SHP77 treated with DMSO at 0.1 percent for 48 hours (cell line): ENCODE measurements at places on chromosomes 5 and 9.
A peak's percentile ranks its signal among the peaks of the same experiment; 100 is the strongest.

DNA sequence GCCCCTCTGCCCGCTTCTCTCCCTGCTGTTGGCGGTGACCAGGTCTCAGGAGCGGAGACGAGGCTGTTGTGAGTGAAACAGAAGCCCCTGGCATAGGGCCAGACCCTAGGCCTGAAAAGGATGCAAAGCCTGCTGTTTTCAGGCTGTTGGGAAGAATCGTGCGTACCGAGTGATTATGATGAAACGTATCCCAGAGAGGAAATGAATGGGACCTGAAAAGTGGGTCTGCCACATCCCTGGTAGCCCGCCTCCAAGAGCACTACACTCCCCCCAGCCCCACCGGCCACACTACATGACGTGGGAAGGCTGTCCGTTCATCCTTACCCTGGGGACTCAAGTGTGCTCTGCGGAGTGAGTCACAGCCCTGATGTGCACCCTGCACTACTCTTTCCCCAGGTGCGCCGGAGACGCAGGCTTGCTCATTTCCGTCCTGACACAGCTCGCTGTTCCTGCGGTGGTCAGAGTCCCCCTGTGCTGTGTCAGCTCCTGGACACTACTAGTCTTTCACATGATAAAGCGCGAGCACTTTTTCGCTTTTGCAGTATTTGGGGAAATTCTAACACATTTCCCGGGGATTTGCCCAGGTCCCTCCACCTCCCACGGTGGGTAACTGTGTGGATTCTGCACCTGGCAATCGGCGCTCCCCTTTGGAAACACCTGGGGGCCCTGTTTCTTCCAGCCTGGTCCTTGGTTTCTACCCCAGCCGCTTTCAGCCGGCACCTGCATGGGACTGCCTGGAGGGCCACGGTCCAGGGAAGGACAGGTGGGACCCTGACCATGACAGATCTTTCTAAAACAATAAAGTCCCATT is 91.5 kb downstream of the ANKRD33B start:
- peak; percentile 63 for DNase-seq

GRCh38 chr9:16243798-16244197 is 626.7 kb downstream of the BNC2 start:
- no peak for DNase-seq

- no peak for DNase-seq
Observed at GRCh38 chr9:94581728-94582127, 11.9 kb downstream of the FBP2 start.

GRCh38 chr9:6106711-6107339 is 91.4 kb upstream of the RANBP6 start:
- no peak for DNase-seq

DNA sequence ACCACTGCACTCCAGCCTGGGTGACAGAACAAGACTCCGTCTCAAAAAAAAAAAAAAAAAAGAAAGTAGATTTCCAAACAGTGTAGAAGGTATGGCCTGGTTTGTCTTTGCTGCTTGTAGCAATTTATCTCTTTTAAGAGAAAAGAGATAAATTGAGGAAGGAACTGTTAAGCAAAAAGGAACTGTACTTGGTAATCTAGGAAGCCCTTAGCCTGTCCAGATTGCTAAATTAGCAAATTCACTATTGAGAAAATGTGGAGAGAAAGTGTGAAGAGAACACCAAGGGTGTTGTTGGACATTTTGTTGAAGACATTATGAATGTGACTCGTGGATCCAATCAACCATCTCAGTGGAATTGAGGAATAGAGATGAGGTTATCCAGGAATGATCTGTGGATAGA is 13.0 kb upstream of the SUSD3 start:
- no peak for DNase-seq
